ENCODE measurements at places on chromosomes 13 and 19. TPM values are rescaled to one million over a fixed set of nuclear protein-coding genes. Genes with fewer than 3 reads are reported as not detected.

DNA sequence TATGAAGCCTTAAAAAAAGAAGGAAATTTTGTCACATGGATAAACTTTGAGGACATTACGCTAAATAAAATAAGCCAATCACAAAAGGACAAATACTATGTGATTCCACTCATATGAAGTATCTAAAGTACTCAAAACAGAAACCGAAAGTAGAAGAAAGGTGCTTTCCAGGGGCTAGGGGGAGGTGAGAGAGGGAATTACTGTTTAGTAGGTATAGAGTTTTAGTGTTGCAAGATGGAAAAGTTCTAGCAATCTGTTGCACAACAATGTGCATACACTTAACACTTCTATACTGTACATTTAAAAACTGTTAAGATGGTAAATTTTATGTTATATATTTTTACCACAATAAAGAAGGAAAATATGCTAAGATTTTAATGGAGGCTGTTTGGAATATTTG lies 83.0 kb downstream of the POLR1D start:
- DNase-seq: no peak

LSM14A gene
- total RNA-seq: 120 TPM

- DNase-seq: no peak
Measured at GRCh38 chr19:14674764-14675163, at the start of gene ADGRE3. TSS of gene ADGRE3 (minus strand) at chr19:14674844. CDS start at chr19:14674770, 74 bp downstream.

DNA sequence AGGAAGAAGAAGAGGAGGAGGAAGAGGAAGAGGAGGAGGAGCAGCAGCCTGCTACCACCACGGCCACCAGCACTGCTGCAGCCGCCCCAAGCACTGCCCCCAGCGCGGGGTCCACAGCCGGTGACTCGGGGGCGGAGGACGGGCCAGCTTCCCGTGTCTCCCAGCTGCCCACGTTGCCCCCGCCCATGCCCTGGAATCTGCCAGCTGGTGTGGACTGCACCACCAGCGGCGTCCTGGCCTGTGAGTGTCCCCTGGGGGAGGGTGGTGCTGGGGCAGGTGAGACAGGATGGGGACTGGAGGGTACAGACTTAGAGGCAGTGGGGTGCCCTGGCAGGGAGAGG lies 11.4 kb downstream of the SCAF1 start:
- DNase-seq: no peak

- no peak for DNase-seq
Measured at GRCh38 chr19:7865262-7865911, 8.8 kb downstream of the PRR36 start.

- DNase-seq: no peak
Measured at GRCh38 chr19:13013649-13014048, 18.4 kb downstream of the NFIX start.

GRCh38 chr13:90445179-90445578 lies 902.3 kb upstream of the MIR17HG start:
- DNase-seq: peak; percentile 10

ZNF20 gene
- total RNA-seq: 1.0 TPM

GRCh38 chr19:52345162-52345561 lies 9.1 kb downstream of the ZNF610 start:
- DNase-seq: no peak

DNA sequence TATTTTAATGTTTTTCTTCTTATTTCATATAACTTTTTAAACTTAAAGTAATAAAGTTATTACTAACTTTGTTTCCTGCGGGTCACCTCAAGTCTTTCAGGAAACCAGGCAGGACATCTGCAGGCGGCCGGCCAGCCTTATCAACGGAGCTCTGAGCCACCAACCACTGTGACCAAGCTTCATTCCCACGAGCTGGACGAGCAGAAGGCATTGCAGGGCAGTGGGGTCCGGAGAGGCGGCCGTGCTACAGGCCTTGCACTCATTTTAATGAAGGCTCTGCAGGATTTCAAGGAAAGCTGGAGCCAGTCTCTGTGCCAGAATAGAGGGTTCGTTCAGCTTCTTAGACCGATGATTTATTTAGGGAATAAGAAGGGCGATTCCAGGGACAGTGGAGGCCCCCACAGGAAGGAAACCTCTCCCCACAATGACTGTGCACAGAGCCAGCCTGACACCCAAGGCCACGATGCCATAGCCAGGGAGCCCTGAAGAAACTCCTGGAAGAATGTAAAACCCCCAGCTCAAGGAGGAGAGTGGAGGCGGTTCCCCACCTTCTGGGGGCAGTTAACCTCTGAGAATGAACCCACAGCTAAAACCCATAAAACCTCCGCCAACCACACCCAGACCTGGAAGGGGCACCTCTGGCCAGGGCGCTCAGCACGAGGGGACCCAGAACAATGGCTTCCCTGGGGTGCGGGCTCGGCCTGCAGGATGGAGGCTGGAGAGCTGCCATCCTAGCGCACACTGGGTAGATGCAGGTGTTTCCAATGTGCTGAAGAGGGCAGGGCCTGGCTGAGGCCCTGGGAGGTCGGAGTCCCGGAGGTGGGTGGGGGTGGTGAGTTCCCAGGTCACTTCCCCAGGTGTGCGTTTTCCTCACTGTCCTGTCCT lies 75.0 kb downstream of the RASA3 start:
- no peak for DNase-seq

- no peak for DNase-seq
Measured at GRCh38 chr13:21395953-21396352, 63.1 kb downstream of the ZDHHC20 start.

DNA sequence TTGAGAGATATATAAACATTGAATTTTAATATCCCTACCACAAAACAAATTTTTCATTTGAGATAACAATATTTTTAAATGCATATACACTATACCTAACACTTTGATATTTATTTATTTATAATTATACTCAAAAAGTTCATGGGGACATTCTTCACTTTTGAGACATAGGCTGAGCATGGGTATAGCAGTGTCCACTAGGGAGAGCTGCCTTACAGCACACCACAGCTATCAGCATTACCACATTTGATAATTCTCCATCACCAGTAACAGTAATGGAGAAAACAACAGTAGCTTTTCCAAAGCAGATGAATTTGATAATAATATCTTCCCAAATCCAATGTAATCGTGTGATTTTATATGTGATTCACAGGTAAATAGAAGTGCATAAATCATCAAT lies 626.1 kb downstream of the DACH1 start:
- DNase-seq: no peak

SIGLEC14 gene
- total RNA-seq: not detected

- no peak for DNase-seq
Measured at GRCh38 chr13:77345150-77345780, 18.4 kb upstream of the MYCBP2 start.

RFX1 gene
- 16.3 TPM for total RNA-seq

PLPPR3 gene
- 0.27 TPM for total RNA-seq

- DNase-seq: no peak
Measured at GRCh38 chr19:5621311-5621944, 1.1 kb downstream of the SAFB2 start.

DNA sequence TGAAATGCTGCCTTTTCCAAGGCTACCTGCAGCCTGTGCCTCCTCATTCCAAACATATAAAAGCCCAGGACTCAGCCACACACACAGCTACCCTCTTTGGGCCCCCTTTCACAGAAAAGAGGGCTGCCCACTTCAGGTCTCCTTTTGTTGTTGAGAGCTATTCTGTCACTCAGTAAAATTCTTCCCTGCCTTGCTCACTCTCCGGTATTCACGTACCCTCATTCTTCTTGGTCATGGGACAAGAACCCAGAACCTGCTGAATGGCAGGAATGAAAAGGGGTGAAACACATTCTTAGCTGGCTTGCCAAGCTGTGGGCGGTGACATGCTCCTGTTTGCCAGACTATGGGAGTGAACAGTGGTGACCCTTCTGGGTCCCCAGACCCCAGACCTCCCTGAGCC lies 338.0 kb upstream of the ATXN8OS start:
- no peak for DNase-seq

ZNF790 gene
- 0.32 TPM for total RNA-seq

PEAK3 gene
- not detected for total RNA-seq

DNA sequence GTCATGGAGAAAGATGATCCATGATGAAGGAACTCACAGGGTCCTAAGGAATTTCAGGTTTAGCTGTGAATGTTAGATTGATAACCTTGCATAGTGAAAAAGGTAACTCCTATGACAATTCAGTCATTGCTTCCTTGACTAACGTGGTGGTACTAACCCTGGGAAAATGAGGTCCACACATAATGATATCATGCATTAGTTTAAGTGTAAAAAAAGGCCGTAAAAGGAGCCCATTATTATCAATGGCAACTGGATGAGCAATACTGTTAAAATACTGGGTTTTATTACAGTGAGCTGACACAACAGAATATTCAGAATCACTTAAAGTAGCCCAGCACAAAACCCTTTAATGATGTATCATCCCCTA lies 515.4 kb downstream of the DCT start:
- no peak for DNase-seq
